Right ventricle myocardium superior (tissue), 1 donor: ENCODE measurements at places on chromosomes 2 and 18. TPM values are rescaled to one million over a fixed set of nuclear protein-coding genes. Genes with fewer than 3 reads are reported as not detected.

GRCh38 chr18:36155851-36156757 lies 26.4 kb downstream of the ELP2 start:
- no peak for DNase-seq

- no peak for DNase-seq
Measured at GRCh38 chr2:173151671-173152401, 76.2 kb downstream of the MAP3K20 start.

- DNase-seq = peak; percentile 67
Measured at GRCh38 chr2:106816974-106817373, 69.0 kb downstream of the ST6GAL2 start.

- DNase-seq = no peak
Measured at GRCh38 chr2:134952608-134953007, 34.0 kb downstream of the CCNT2 start.

- DNase-seq = peak; percentile 61
Measured at GRCh38 chr2:43169987-43170386, 56.4 kb downstream of the ZFP36L2 start.

GRCh38 chr2:49224426-49225010 lies 70.2 kb upstream of the FSHR start:
- DNase-seq = peak; percentile 47

- DNase-seq = no peak
Measured at GRCh38 chr2:42775810-42776209, 11.9 kb upstream of the OXER1 start.

DNA sequence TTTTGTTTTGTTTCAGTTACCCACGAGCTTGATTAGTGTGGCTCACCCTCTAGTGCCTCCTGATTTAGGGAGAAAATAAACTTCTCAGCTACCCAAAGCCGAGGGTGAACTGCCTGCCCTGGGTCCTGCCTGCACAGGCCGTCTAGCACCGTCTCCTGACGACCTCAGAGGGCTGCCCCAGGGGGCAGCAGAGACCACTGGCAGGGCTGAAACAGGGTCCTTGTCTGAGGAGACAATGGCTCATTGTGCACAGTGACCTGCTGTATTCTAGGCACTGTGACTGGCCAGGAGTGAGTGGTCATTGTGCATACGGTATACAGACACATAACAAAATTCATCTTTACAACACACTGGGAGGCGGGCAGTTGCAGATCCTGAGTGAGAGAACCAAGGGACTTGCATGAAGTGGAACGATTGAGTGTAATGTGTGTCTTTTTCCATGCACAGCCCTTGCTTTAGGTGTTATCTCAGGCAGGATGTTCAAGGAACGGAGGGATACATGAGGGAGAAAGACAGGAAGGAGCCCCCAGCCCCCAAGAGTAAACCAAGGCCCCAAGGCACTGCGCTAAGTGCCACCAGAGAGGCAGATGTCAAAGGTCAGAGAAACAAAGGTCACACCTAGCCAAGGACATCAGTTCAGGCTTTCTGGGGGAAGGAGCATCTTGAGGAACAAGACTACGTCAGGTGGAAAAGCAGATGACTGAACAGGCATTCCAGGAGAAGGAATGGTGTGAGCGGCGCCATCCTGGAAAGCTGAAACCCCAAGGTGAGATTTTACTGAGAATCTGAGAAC lies 421.3 kb downstream of the LPIN1 start:
- no peak for DNase-seq

- no peak for DNase-seq
Measured at GRCh38 chr18:568731-569130, 11.4 kb upstream of the CETN1 start.

DNA sequence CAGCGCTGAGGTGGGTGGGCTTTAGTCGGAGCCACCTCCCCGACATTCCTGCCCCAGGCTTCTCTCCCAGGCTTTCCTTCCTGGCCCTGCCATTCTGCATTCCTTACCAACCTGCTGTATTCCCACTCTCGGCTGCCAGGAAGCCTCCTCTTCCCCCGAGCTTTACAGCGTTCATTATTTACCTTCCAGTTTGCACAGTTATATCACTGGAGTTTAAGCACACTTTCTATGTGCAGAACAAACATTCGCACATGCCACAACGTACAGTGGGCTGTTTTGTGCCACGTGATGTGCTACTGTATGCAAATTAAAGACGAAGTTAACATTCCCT lies 246.3 kb downstream of the SOX11 start:
- DNase-seq = no peak

- DNase-seq = no peak
Measured at GRCh38 chr2:216426938-216427337, 14.7 kb downstream of the SMARCAL1 start.

DNA sequence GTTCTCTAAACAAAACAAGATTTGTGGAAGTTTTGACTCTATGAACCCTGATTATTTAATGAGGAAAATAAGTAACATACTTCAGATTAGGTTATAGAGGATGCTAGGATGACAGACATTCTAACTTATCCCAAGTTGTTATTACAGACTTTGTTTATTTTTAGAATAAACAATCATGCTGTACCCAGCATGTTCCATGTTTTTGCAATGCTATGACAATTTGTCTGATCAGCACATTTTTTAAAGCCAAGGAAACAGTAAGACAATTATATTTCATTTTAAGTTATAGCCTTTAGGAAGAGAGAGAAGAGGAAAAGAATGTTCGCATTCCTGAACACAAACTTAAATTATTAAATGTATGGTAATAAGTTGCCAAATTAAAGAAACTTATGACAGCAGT lies 119.8 kb downstream of the KYNU start:
- no peak for DNase-seq

DNA sequence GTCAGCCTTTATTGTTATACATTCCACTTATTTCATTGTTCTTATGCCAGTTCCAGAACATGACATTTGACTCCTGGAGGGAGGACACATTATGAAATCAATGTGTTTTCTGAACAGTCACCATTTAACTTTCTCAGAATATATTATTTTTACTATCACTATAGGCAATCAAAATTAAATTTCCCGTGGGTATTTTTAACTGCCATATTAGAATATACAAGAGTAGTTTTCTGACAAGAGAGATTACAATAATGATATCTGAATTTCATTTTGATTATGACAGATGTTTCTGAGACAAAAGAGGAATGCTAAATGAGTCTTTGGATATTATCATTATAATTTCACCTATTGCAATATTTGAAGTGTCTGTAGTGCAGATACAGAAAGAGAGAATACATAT lies 64.4 kb upstream of the FSIP2 start:
- no peak for DNase-seq

DNA sequence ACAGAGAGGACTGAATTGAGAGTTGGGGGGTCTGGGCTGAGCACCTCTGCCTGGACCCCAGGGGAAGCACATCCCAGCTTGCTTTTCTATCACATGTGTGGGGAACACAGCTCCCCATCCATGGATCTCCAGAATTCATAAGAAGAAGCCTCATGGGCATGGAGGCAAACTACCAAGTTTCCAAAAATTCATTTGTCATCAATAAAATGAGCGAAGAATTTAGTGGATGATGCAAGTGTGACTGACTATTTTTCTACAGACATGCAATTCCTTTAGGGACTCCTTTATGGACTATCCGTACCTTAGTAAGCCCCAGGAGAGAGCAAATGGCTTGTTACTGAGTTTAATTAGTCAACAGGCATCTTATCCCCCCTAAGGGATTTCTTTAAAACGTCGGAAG lies 33.1 kb downstream of the ACKR3 start:
- DNase-seq = no peak

- DNase-seq = no peak
Measured at GRCh38 chr2:34844629-34845028, 1245.5 kb upstream of the FAM98A start.

DNA sequence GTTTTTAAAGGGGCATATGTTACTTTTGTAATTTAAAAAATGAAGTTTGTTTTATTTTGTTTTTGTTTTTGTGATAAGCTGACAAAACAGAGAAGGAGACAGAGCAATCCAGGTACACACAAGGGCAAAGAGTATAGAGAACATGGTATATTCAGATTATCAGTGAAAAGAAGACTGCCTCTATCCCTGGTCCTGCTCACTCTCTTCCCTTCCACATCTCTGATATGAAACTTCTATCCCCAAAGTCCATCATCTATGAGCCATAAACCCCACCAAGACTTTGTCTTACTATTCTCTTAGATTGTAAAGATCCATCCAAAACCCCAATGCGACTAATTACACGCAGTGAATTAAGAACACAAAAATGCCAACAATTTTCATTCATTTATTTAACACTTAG lies 16.6 kb downstream of the ROCK2 start:
- DNase-seq = no peak

DNA sequence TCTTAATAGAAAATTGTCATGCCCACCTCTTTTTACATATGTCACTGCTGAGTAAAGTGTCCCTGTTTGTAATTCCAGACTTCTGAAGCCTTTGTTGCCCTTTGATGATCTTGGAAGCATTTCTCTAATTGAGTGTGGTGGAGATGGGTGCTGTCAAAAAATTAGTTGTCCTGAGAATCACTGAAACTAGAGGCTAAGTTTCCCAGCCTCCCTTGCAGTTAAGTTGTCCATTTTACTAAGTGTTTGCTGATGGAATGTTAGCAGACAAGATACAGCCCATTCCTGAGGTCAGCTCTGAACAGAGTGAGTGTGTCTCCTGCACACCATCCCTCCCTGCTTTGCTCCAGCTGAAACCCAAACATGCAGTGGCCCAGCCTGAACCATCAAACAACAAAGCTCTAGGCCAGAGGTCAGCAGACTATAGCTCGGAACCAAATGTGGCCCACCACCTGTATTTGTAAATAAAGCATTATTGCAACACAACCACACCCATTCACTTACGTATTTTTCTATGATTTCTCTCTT lies 28.1 kb upstream of the TMEM177 start:
- DNase-seq = no peak

Gene RFX8
- not detected for total RNA-seq

Gene TMEM247
- total RNA-seq = not detected

Gene PAX8
- total RNA-seq = 0.35 TPM

Gene TET3
- total RNA-seq = 2.0 TPM

Gene CD8B2
- not detected for total RNA-seq

Gene OTOS
- total RNA-seq = not detected

Gene TLX2
- not detected for total RNA-seq

Gene UGT1A8
- not detected for total RNA-seq

Gene IL37
- total RNA-seq = not detected

Gene NEURL3
- total RNA-seq = not detected

Gene KCNG2
- not detected for total RNA-seq
